ENCODE measurements at places on chromosomes 6 and 20.

GRCh38 chr20:53154540-53154939 is 182.4 kb downstream of the TSHZ2 start:
- peak; percentile 18 for DNase-seq

- DNase-seq, result peak; percentile 52
These were observed 208.8 kb upstream of the PLCB4 start for GRCh38 chr20:8860011-8860495.

GRCh38 chr6:14288910-14289309 is 171.3 kb downstream of the CD83 start:
- no peak for DNase-seq

GRCh38 chr6:80245043-80245442 is 138.6 kb downstream of the BCKDHB start:
- no peak for DNase-seq

GRCh38 chr6:160960839-160961238 is 30.7 kb upstream of the MAP3K4 start:
- no peak for DNase-seq

All from GM03348 (cell line).